ENCODE measurements at places on chromosomes 2 and 18.

GRCh38 chr2:54999182-54999581, 51.1 kb downstream of the RTN4 start:
- DNase-seq = no peak

DNA sequence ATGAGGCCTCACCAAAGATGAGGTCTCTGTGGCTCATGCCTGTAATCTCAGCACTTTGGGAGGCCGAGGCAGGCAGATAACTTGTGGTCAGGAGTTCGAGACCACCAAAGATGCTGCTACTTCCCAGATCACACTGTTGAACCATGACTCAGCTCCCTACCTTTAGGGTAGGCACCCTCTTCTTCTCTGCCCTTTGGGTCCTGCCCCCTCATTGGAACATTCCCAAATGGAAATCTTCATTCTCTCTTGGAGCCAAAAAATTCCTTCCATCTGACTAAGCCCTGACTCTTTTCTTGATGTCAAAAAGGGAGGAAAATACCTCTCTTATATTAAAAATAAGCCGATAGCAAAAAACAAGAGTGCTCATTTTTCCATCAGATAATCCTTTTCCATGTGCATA, 183.5 kb downstream of the PAX3 start:
- no peak for DNase-seq

DNA sequence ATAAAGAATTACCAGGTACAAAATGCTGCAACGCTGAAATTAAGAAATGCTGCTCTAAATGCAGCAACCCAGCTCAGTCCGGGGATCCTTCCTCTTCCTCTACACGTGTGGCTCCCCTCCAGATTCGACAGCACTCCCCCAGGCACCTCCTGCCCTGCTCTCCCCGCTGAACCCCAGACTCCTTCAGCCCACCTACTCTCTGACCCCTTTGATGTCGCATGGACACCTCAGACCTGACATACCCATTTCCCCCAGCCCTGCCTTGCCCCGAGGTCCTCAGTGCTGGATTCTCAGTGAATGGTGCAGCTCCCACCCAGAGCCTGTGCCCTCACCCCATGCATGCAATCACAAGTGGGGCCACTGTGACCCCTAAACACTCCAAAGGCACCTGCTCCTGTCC, 4.6 kb upstream of the ADRA2B start:
- no peak for DNase-seq

- peak; percentile 10 for DNase-seq
These were observed 64.6 kb upstream of the MYO3B start for GRCh38 chr2:170113168-170113894.

GRCh38 chr2:97988722-97989121, 7.0 kb downstream of the TMEM131 start:
- no peak for DNase-seq

DNA sequence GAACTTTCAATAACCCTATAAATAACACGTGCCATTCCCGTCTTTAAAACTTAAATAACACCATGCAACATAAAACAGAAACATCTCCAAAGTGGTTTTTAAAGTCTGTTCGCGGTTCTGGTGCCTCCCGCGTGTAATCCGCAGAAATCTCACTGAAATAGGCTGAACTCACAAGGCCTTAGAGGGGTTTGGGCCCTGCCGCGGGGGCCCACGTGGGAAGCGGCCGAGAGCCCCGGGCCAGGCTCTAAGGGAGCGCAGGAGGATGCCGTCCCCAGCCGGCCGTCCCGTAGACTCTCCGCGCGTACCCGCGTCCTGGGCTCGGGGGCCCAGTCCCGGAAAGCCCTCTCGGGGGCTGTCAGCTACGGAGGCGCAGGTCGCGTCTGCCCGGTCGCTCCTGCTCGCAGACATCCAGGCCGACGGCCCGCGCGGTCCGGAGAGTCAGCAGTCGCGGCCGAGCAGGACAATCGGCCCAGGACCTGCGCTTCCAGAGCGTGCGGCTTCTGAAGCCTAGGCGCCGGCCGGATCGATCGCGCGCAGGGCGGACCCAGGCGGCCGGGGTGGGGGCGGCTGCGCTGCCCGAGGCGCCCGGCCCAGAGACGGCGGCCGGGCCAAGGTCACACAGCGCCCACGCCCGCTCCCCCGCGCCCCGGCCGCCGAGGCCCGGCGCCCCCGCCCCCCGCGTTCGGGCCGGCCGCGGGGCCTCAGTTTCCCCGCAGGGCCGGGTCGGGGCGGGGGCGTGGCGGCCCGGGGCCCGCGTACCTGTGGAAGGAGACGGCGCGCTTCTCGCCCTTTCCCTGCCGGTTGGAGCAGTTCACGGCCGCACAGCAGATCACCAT, 558 bp downstream of the THAP4 start:
- no peak for DNase-seq

GRCh38 chr2:14756981-14757657, 124.6 kb downstream of the LRATD1 start:
- DNase-seq = no peak

DNA sequence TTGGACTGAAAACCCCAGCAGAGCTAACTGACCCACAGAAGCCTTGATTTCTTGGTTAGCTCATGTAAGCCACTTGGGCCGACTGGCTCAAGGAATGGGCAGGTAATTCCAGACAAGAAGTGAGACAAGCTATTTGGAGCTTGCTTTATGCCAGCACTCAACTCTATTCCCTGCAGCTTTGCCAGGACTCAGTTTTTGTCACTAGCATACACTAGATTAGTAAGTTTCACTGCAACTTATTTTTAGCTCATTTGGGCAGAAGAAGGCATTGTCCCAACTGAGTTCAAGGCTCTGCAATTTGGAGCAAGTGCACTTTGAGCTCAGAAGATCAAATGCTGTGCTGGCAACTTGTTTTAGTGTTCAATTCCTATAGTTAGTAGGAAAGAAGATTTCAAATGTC, 116.1 kb downstream of the SLC4A3 start:
- no peak for DNase-seq

- no peak for DNase-seq
These were observed 12.3 kb downstream of the GAD1 start for GRCh38 chr2:170829036-170829435.

- DNase-seq = no peak
These were observed 25.9 kb upstream of the SGPP2 start for GRCh38 chr2:222398446-222398885.

GRCh38 chr2:101717071-101717845, 19.8 kb downstream of the MAP4K4 start:
- no peak for DNase-seq
